ENCODE measurements at places on chromosomes 3 and 15.
A peak's percentile ranks its signal among the peaks of the same experiment; 100 is the strongest.

DNA sequence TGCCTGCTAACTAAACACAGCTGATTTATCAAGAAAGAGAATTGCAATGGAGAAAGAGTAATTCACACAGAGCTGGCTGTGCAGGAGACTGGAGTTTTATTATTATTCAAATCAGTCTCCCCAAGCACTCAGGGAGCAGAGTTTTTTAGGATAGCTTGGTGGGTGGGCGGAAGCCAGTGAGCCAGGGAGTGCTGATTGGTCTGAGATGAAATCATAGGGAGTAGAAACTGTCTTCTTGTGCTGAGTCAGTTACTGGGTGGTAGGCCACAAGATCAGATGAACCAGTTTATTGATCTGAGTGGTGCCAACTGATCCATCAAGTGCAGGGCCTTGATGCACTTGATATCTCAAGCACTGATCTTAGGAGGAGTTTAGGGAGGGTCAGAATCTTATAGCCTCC, 891.9 kb upstream of the CADM2 start:
- no peak for DNase-seq

DNA sequence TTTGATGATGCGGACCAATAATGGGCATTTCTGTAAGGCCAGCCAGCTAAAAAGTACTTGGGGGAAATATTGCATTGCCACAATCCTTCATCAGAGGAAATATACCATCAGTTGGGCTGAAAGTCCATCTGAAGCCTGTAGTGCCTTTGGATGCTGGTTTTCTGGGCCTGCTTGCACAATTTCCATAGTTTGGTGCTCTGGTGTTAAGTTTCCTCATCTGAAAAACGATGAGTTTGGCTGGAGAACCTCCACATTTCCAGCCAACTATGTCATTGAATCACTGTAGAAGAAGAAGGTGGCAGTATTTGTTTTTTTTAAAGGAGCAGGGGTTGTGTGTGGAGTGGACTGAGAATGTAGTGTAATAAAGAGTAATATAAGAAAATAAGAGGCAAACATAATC, 10.1 kb downstream of the CCNB2 start:
- no peak for DNase-seq

GRCh38 chr3:19190602-19191001, 42.3 kb downstream of the KCNH8 start:
- DNase-seq, result no peak

DNA sequence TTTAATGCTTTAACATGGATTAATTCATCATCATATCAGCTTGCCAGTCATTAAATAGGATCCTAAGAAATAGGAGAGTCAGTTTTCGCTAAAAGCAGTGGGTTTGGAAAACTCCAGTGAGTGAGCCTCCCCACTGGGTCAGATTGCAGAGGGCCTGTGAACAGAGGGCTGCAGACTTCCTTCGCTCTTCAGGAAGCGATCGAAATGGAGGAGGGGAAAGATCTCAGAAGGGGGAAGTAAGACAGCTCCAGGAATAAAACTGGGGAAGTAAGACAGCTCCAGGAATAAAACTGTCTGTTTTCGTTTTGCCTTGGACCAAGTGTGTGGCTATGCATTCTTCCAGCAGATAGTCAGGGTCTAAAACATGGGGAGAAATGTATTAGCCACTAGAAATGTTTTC, 124.8 kb upstream of the C15orf61 start:
- no peak for DNase-seq

GRCh38 chr15:47988564-47988963, 132.2 kb upstream of the SLC24A5 start:
- no peak for DNase-seq

GRCh38 chr15:38539008-38539343, 25.6 kb downstream of the RASGRP1 start:
- DNase-seq, result no peak

- no peak for DNase-seq
These were observed 45.4 kb upstream of the TERB2 start for GRCh38 chr15:44910981-44911625.

- DNase-seq, result no peak
These were observed 65.1 kb downstream of the HCN4 start for GRCh38 chr15:73303636-73304035.

- DNase-seq, result no peak
These were observed 168.2 kb downstream of the SOX2 start for GRCh38 chr3:181879926-181880325.

DNA sequence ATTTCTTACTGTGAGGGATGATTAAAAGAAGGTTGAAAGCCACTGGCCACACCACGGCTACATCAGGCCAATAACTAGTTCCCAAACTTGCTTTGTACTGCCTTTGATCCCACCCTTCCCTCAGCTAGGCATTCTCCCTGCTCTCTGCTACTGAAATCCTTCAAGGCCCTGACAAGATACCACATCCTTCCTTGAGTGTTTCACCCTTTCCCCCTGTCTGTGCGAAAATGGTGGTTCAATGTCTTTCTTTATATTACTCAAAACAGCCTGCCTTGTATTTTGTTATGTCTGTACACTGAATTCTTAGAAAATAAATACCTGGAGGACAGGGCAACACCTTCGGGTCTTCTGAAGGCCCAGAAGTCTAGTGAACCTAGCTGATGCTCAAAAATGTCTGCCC, 932 bp upstream of the VPS8 start:
- no peak for DNase-seq

- DNase-seq, result no peak
These were observed 40.4 kb downstream of the PRR23E start for GRCh38 chr3:127233371-127233770.

DNA sequence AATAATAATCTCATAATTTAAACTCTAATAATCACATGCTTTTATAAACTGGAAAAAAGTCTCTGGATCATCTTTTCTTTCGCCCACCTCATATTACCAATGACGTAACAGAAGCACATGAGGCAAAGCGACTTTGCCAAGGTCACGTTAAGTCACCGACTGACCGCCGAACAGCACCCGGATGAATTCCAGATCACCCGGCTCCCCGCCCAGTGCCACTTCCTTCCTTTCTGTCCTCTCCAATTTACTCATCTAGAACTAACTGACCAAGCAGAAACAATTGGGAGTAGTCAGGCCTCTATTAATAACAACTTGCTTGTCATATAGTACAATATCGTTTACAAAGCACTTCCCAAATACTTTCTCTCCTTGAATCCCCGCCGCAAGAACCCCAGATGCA, 21.1 kb downstream of the FGF12 start:
- DNase-seq, result no peak

- DNase-seq, result no peak
These were observed 388.3 kb downstream of the MFSD1 start for GRCh38 chr3:159189994-159190669.

DNA sequence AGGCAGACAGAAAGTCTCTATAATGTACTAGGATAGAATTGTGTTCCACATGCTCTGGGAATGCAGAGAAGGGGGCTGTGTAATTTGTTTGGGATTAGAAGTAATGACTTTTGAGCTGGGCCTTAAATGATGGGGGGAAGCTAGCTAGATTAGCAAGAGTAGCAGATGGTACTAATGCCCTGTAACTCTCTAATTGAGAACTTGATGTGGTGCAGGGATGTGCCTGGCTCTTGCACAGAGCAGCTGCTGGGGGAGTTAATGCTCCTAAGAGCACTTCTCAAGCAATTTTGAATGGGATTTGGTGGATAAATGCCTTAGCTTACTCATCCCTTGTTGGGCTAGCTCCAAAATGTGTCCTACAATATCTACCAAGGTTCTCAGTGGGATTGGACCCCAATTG, 12.4 kb upstream of the SYN2 start:
- DNase-seq, result no peak

GRCh38 chr3:133096900-133097613, 58.9 kb downstream of the TMEM108 start:
- DNase-seq, result peak; percentile 45

- no peak for DNase-seq
These were observed 295.7 kb upstream of the ROBO1 start for GRCh38 chr3:80063535-80063934.

DNA sequence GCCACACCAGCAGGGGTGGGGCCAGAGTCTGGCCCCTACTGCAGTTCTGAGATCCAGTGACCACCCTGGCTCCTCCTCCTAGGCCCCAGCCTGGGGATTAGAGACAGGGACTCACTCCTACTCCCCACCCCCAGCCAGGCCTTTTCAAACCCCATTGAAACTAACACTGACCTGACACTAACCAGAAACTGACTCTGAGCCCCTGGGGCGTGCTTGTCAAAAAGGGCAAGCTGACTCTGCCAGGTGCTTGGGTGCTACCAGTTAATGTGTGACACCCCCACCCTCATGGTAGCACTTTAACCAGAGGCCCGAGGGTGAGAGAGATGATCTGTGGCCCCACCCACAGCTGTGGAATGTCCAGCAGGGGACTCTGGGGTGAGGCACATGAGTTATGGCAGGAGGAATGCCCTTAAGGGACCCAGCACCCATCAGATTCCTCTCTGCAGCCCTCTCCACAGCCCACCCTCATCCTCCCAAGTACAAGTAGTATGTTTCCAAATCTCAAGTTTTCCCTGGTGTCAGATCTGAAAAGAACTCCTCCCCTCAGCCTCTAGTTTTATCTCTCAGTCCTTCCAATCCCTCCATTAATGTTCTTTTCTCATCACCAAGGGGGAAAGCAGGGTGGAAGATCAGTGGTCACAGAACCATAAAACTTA, 1.4 kb downstream of the PTH1R start:
- DNase-seq, result no peak

- no peak for DNase-seq
These were observed 90.7 kb downstream of the TMEM266 start for GRCh38 chr15:76150513-76150912.

DNA sequence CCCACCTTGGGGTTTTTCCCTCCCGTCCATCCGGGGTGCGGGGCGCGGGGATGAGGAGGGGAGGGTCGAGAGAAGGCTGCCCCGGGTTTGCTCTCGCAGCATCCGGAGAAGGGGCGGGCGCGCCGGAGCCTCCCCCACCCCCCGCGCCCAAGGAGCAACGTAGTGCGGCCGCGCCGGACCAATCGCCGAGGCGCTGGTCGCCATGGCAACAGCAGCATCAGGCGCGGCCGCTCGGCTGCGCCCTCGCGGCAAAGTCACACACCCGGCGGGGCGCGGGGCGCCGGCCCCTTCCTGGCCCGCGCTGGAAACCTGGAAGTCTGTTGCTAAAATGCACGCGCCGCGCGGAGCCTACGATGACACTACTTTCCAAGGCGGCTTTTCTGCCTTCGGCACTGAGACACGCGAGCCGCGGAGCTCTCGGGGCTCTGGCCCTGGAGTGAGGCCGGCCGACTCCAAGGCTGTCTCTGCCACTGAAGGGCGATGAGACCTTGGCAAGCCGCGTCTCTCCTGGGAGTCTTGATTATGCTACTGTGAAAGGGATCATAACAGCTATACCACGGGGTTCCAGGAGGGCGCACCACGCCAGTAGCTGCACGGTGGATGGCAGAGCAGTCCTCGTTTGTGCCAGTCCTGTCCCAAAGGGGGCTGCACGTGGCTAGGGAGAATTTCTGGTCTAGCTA, at the start of gene IQSEC1:
TSS of gene IQSEC1 (minus strand) at position 104 of the 680 bp plus-strand sequence. CDS start 415 bp downstream, outside the sequence.
- DNase-seq, result no peak

GRCh38 chr3:46145147-46145546, 63.0 kb downstream of the CCR1 start:
- no peak for DNase-seq

GRCh38 chr3:53103397-53104296, 26.6 kb downstream of the RFT1 start:
- DNase-seq, result no peak

DNA sequence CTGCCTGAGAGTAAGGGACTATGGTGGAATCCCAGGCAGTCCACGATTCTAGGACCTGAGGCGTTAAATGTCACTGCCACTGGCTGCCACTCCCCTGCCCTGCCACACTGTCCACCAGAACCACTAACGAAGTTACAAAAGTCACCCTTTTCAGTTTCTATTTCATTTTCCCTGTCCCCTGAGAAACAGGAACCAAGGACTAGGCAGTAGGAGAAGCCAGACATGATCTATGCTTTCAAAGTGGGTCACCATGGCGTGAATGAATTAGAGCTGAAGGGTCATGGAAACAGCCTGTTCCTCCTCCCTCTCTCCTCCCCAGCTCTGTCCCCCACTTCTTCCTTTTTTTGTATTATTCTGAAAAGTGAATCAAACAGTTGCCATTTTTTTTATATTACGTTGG, 9.1 kb upstream of the ADPRH start:
- no peak for DNase-seq

DNA sequence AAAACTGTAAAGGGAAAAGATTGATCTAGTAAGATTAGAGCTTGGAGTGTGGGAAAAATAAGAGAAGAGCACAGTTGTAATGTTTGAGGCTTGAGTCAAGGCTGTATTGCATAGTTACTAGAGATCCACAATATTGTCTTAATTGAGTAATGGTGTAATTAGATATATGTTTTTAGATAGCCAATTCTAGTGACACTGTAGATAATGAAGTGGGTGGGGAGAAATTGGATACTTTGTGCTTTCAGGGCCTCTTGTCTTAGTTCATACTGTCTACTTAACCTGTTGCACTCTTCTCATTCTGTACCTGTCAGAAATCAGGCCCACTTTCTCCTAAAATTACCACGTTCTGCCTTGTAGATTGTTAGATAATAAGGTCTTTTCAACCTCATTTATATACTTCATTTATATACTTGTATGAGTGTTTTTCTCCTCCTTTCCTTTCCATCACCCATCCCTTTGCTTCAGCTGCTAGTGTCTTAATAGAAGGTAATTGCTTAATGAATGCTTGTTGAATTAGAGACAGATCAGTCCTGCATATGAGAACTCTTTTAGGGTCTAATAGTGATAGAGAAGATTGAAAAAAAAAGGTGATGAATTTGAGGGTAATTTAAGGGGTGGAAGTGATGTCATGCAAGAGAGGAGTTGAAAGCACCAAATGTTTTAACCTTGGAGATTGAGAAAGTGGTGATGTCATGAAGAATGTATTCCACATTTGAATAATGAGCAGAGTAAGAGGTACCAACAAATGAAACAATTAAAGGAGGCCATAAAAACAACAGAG, 32.0 kb downstream of the PIK3CA start:
- no peak for DNase-seq

- no peak for DNase-seq
These were observed 135.1 kb downstream of the TBL1XR1 start for GRCh38 chr3:177062052-177062732.

DNA sequence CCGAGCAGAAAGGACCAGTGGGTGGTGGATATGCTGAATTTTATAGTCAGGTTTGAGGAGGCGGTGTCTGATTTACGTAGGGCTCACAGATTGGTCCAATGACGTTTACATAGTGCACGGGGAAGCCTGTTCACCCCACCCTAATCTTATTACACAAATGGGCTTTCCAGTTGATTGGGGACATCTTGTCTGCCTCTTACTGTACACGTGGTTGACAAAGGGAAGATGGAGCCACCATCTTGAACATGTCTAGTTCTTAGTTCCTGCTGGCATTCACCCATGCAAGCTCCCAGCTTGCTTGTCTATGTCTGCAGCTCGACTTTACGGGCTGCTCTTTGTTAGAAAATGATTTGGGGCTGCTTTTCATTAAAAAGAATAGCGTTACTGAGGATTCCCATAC, 332.0 kb upstream of the SLCO3A1 start:
- DNase-seq, result no peak

DNA sequence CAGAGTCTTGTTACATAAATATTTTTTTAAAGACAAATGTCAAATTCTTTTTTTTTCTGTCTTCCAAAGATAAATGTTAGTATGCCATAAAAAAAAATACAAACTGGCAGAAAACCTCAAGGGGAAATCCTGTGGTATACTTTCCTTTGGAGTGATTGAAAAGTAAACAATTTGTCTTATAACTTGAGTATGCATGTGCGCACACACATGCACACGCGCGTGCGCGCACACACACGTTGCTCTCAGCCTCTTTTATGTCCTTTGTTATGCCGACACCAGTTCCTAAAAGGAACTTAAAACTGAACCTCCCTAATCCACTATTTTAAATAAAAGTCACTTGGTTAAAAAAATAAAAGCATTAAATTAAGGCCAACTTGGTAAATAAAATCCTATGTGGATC, 58.1 kb downstream of the TGFBR2 start:
- DNase-seq, result no peak

Data from NCI-H2107 (cell line).